Kidney epithelial cell (primary cell): ENCODE measurements at places on chromosomes 6 and 20. TPM values are rescaled to one million over a fixed set of nuclear protein-coding genes. Genes with fewer than 3 reads are reported as not detected.
A peak's percentile ranks its signal among the peaks of the same experiment; 100 is the strongest.

CCND3 gene
- 23.9 and 29.2 TPM in 2 replicates for total RNA-seq

SLA2 gene
- 0.08 TPM in 1 of 2 replicates, not detected in the other for total RNA-seq

IRF4 gene
- total RNA-seq, result 0.04 and 0.21 TPM in 2 replicates

SIGLEC1 gene
- not detected in 2 replicates for total RNA-seq

- no peak for DNase-seq
Observed at GRCh38 chr6:30744054-30744805, at the start of gene IER3. Gene IER3, minus strand, starts transcription at chr6:30744547. Its CDS starts 29 bp downstream, at chr6:30744518.

- DNase-seq, result peak; percentile 51
Observed at GRCh38 chr6:6333501-6333900, 13.0 kb upstream of the F13A1 start.

- peak; percentile 77 for DNase-seq
Observed at GRCh38 chr6:91476000-91476399, 889.1 kb upstream of the MAP3K7 start.

DNA sequence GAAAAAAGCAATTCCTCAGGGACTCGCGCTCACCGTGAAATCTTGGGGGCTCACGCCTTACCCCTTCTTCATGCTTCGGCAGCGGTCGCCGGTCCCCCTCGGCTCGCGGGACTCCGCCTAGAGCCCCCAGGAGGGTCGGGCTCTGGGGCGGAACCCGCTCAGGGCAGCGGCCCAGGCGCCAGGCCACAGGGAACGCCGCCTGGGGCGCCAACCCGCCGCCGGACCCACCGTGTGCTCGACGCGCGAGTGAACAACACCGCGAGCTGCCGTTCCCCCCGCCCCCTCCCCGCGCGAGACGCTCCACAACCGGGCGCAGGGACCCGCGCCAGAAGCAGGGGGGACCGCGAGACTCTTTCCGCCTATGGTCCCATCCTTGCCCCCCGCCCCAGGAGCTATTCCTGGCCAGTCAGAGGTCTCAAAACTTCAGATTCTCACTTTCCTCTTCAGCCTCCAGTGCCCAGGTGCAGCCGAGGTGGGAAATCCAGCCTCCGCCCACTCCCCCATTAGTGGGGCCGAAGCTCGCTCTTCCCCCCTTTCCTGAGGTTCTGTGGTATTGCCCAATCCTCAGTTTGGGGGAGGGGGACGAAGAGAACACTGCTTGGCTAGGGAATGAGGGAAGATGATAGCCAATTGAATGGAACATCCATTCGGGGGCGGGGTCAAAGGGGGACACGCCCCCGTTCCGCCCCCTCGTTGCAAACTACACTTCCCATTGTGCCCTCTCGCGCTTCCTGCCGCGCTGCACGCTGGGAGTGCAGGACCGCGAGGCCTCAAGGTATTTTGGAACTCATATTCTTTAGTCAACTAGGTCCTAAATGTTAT lies at the start of gene WASF1:
Gene WASF1 (minus strand): TSS at position 265 of the 822 bp plus-strand sequence. CDS start 52,069 bp downstream, outside the sequence.
- peak; percentile 91 for DNase-seq

GRCh38 chr6:38221251-38221650 lies 401.7 kb downstream of the ZFAND3 start:
- no peak for DNase-seq

- DNase-seq, result no peak
Observed at GRCh38 chr20:6469695-6470094, 297.8 kb upstream of the BMP2 start.

DNA sequence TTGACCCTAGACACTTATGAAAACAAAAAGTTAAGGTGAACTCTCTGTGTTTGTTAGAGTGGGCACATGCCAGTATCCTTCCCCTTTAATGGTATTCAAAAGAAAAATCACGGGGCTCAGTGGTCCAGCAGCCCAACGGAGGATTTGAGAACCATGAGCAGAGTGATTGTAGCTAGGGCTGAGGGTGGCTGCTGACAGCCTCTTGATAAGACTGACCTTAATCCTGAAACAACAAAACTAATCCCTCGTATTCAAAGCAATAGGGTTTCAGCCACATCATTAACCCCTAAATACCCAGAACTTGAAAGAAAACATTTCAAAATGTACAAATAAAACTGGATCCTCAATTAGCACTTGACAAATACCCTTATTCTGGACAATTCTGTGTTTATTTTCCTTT lies 95.1 kb downstream of the SNAP25 start:
- DNase-seq, result no peak

- DNase-seq, result peak; percentile 94
Observed at GRCh38 chr6:46876126-46876525, 45.6 kb downstream of the ADGRF5 start.
